Astrocyte (in vitro differentiated cells and primary cell): ENCODE measurements at places on chromosomes 1 and 21.

GRCh38 chr1:156547982-156548381 lies 24.4 kb downstream of the IQGAP3 start:
- DNase-seq, result no peak

GRCh38 chr1:229862017-229862774 lies 204.8 kb upstream of the GALNT2 start:
- DNase-seq, result no peak

DNA sequence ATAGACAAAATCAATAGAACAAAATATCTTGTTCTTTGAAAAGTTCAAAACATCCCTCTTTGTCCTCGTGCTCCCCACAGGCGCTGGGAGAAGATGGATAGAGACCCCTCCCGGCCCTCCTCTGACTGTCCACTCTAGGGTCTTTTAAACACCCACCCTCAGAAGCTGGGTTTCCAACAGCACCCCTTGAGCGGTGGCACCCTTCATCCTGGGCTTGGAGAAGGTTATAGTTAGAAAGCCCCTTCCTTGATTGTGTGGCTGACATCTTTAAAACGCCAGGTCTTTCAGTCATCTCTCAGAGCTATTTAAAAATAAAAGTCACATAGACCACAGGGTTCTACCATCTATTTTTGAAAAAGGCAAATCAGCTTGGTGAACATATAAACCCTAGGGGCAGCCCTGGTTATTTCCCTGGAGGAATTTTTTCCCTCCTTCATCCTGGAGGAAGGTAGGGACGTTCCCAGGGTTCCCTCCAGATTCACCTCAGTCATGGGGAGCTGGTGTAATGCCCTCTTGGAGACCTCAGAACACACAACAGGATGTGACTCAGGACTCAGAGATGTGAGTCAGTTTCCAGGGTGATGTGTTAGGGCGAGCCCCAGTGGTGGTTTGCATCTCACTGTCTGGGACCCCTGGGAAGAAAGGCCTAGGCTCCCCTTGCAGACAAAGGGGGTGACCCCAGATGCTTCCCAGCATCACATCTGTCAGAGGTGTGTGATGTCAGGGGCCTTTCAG lies 138.5 kb downstream of the CLIC6 start:
- peak; percentile 97 for DNase-seq

- peak; percentile 51 for DNase-seq
Measured at GRCh38 chr1:225651376-225651871, 1.5 kb downstream of the ENAH start.

DNA sequence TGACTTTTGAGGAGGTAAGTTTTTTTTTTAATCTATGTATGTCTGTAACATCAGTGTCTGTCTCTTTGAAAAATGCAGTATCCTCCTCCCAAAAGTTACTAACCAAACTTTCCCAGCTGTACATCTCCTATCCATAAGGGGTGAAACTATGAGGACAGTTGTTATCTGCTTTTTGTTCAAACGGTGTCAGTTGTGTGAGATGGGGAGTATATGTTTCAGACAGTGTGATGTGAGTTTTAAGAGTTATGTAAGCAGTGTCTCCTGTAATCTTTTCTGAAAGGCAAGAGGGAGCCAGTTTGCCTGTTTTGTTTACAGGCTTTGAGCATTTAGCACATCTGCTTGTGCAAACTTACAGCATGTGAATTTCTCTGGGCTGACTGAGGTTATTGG lies 34.8 kb upstream of the CACYBP start:
- no peak for DNase-seq

DNA sequence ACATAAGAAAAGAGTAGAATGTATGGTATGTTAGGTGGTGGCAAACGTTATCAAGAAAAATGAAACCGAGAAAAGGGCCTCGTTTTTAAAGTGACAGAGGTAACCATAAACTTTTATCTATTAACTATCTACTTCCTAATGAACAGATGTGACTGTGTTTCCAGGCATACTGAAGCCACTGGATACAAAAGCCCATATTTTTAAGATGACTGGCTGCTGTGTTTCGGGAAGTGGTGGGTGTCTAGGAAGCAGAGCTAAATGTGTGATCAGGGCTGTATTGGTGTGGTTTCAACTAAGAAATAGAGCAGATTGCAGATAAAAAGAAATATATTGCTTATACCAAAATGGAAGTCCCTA lies 71.8 kb downstream of the CHRM3 start:
- DNase-seq, result peak; percentile 12

DNA sequence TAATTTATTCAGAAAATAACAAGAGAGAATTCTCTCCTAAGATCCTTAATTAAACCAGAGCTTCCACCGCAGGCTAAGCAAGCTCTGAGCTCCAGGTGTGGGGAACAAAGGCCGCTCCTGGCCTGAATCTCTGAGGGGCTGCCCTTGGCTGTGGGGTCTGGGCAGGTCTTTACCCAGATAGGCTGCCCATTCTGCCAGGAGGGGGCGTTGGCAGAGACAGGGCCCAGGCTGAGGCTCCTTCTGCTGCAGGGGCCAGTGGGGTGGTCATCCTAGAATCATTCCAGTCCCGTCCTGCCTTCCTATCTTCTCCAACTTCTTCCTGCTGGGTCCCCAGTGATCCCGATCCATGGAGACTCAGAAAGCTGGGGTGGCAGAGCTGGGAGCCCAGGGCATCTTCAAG lies 82.9 kb upstream of the POU3F1 start:
- no peak for DNase-seq

DNA sequence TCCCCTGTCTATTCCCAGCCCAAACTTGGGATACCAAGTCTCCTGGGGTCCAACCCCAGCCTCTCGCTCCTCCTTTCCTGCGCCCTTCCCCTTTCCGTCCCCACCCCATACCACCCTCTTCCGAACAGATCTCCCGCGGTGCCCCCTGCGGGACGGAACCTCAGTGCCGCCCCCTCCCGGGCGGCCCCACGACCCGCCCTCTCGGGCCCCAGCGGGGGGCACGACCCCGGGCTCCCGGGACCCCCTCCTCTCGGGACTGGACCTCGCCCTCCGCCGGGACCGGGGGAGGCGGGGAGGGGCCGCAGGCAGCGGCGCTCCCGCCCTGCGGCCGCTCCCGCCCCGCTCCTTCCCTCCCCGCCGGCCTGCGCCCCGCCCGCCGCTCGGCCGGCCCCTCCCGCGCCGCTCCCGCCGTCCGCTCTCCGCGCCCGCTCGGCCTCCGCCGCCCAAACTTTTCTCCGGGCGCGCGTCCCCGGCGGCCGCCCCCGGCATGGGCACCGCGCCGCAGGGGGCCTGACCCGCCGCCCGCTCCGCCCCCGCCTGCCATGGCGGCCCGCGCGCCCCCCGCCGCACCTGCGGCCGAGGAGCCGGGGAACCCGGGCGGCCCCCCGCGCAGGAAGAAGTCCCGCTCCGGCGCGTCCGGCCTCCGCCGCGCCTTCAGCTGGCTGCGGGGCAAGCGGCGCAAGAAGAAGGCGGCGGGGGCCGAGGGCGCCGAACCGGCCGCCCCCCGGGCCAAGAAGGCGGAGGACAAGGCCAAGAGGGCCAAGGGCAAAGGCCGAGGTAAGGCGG lies 39.0 kb upstream of the SYNC start:
- no peak for DNase-seq

- DNase-seq, result no peak
Measured at GRCh38 chr1:42017259-42017658, 98.5 kb upstream of the HIVEP3 start.

GRCh38 chr1:1161683-1162079 lies 12.0 kb upstream of the TTLL10 start:
- no peak for DNase-seq

- no peak for DNase-seq
Measured at GRCh38 chr1:209429611-209430010, 153.9 kb upstream of the CAMK1G start.

- DNase-seq, result no peak
Measured at GRCh38 chr1:171940368-171940767, 99.1 kb downstream of the DNM3 start.

GRCh38 chr1:36835017-36835695 lies 199.2 kb downstream of the GRIK3 start:
- no peak for DNase-seq

GRCh38 chr1:1758692-1759455 lies 19.4 kb downstream of the NADK start:
- no peak for DNase-seq

GRCh38 chr1:156106624-156107488 lies 7.7 kb upstream of the LMNA start:
- no peak for DNase-seq

- DNase-seq, result peak; percentile 2
Measured at GRCh38 chr1:64581843-64582185, 111.9 kb downstream of the CACHD1 start.

DNA sequence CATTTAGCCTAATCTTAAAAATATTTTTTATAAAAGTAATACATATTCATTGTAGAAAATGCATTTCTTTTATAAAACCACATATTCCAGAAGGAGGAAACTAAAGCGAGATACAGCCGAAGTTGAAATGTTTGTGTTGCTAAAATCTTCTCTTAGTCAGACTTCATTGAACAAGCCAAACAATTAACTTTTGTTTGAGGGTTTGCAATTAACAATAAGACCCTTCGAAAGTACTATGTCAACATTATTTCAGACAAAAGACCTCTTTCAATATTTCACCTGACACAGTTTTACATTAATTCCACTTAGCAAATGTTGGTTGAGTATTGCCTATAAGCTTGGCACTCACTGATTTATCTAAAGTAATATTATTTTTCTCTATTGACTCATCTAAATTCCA lies 354.0 kb upstream of the ADAMTS5 start:
- DNase-seq, result no peak

- no peak for DNase-seq
Measured at GRCh38 chr1:3717041-3717714, 35.1 kb upstream of the CCDC27 start.

GRCh38 chr1:231161667-231162296 lies at the start of gene TRIM67:
Gene TRIM67 (plus strand): TSS chr1:231162058. CDS start chr1:231162970, 912 bp downstream.
- DNase-seq, result no peak

GRCh38 chr1:200337410-200337809 lies 72.4 kb downstream of the ZNF281 start:
- no peak for DNase-seq

DNA sequence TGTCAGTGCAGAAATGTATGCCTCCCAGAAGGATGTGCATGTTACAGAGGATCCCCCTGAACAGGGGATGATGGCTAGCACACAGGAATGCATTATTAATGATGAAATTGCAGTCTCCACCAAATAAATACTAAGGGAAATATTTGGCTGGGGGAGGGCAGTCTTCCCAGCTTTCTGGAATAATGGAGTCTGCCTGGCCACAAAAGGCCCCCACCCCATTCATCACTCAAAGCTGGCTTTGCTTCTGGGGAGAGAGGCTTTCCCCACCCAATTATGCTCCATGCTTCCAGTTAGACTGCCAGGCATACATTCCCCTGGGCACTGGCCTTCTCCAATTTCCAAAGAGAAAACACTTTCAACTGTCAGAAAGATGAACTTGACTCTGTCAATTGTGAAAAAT lies 302.7 kb downstream of the SIPA1L2 start:
- peak; percentile 23 for DNase-seq

DNA sequence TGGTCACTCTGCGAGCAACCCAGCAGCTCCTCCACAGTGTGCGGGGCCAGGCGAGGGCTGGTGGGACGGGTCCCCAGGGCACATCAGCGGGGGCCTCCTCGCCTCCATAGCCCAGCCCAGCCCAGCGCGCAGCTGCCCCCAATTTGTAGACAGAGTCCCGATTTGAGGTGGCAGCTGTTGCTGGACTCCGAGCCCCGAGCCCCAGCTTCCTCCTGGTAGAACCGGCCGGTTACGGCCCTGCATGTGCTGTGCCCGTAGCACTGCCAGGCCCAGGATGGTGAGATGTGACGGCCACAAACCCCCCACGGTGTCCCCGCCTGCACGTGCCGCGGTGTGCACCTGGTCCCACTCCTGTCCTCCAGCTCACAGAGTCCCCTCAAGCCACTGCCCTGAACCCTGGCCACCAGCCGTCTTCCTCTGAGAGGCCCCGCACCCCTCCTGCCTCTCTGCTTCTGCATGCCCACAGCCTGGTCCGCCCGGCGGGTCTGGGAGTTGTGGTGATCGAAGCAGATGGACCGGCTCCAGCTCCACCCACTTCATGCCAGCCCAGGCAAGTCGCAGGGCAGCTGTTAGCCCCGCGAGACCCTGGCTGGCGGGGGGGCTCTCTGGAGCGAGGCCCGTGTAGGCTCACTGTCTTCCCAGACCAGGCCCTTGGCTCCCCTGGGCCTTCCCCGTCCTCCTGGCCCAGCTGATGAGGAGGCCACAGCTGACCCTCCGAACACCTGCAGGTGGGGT lies 55.5 kb downstream of the MORN1 start:
- DNase-seq, result no peak

GRCh38 chr1:99546432-99547416 lies 99.2 kb upstream of the PALMD start:
- peak; percentile 20 for DNase-seq

DNA sequence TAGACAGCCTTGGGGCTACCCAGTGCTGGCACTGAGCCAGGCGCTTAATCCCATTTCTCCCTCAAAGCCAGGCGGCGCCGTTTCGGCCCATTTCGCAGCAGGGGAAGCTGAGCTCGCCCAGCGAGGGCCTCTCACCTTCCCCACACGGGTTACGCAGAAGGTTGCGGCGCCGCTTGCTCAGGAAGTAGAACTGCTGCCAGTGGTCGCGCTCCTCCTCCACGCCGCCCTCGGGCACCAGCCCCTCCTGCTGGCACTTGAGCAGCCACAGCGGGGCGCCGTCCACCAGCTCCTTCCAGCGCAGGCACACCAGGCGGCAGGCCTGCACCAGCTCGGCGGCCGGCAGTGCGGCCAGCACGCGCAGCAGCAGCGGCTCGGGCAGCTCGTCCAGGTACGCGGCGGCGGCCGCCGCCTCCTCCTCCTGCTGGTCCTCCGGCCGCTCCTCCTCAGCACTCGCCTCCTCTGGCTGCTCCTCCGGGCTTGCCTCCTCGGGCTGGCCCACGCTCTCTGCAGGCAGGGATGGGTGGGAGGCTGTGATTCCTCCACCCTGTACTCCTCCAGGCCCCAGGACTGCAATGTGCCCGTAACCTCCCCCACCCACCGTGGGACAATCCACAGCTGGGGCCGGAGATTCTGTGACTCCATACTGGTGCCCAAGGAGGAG lies 3.8 kb downstream of the FBXO2 start:
- peak; percentile 42 for DNase-seq

- DNase-seq, result no peak
Measured at GRCh38 chr1:247077213-247077612, 1.4 kb downstream of the ZNF670 start.

DNA sequence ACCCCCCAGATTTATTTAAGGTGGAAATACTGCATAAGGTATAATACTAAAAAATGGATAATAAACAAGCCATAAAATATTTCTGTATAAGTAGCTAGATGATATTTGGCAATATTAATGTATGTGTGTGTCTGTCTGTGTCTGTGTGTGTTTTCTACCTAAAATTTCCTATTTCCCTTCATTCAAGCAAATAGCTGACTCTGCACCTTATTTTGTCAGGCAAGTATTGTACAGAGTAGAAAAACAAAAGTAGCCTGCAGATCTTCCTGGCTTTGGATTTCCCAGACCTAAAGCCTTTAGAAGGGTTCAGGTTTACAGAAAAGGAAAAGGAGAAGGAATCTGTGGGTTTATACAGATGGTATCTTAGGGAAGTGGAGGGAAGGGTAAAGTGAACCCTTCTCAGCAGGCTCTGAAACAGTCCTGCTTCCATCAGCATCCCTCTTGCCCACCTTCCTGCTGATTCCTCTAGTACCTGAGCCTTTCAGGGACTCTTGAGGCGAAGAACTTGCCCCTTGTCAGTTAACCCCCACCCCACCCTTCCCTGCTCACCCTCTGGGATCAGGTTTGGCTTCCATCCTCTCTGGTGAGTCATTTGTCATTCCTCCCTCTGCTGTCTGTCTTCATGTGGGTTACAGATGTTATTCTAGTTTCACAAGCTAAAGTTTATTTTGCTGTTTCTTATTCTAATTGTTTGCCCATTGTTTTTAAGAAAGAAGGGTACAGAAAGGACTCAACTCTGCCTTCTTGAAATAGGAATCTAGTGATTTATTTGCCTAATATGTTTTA lies 21.7 kb upstream of the RGS16 start:
- DNase-seq, result no peak

GRCh38 chr1:226572325-226572726 lies 23.8 kb downstream of the STUM start:
- no peak for DNase-seq
